ENCODE measurements at places on chromosomes 5 and 9. TPM values are rescaled to one million over a fixed set of nuclear protein-coding genes. Genes with fewer than 3 reads are reported as not detected.

Gene PCDHGA10
- total RNA-seq = 4.7 TPM

Gene SMIM32
- 0.13 TPM for total RNA-seq

Gene FAM169A
- 23.8 TPM for total RNA-seq

Gene RMND5B
- total RNA-seq = 25.5 TPM

Gene TLX3
- not detected for total RNA-seq

Gene RGS7BP
- total RNA-seq = 1.4 TPM

Gene ANKRD18B
- 14.7 TPM for total RNA-seq

GRCh38 chr9:130835441-130836298, 616 bp downstream of the ABL1 start:
- H3K27me3 ChIP-seq = no peaks in the 10 kb centered on the region
- peak overlapping the region; percentile 71 for H3K27ac ChIP-seq
- peak; percentile 87 for DNase-seq
- no peaks in the 10 kb centered on the region for H3K36me3 ChIP-seq

GRCh38 chr5:175728885-175729828, 71.3 kb downstream of the HRH2 start:
- H3K27me3 ChIP-seq = no peaks in the 10 kb centered on the region
- no peaks in the 10 kb centered on the region for H3K36me3 ChIP-seq
- peak; percentile 78 for DNase-seq
- peak overlapping the region; percentile 44 for H3K4me3 ChIP-seq
- no peaks in the 10 kb centered on the region for H3K4me1 ChIP-seq

GRCh38 chr5:28234356-28234968, 1196.1 kb upstream of the CDH9 start:
- no peak overlapping the region for H3K27ac ChIP-seq
- DNase-seq = no peak
- H3K36me3 ChIP-seq = no peaks in the 10 kb centered on the region
- no peak overlapping the region for H3K4me3 ChIP-seq

DNA sequence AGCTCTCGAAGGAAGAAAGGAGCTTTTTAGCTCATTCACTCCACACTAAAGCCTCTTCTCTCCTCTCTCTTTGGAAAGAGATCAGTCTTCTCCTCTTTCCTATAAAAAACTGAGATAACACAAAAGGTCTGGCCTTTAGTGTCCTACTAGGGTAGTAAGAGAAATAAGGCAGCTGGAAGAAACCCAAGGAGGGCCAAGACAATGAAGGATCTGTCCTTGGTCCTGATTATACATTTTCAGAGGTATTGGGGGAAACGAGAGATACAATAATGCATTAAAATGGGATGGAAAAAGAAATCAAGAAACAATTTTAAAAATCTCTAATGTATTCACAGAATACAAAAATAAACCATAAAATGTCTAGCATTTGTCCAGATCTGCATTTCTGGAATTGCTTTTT, 184.0 kb downstream of the SLF1 start:
- no peak overlapping the region for H3K27ac ChIP-seq
- peak; percentile 66 for DNase-seq
- no peaks in the 10 kb centered on the region for H3K4me1 ChIP-seq
- no peaks in the 10 kb centered on the region for H3K27me3 ChIP-seq
- no peak overlapping the region for H3K4me3 ChIP-seq

DNA sequence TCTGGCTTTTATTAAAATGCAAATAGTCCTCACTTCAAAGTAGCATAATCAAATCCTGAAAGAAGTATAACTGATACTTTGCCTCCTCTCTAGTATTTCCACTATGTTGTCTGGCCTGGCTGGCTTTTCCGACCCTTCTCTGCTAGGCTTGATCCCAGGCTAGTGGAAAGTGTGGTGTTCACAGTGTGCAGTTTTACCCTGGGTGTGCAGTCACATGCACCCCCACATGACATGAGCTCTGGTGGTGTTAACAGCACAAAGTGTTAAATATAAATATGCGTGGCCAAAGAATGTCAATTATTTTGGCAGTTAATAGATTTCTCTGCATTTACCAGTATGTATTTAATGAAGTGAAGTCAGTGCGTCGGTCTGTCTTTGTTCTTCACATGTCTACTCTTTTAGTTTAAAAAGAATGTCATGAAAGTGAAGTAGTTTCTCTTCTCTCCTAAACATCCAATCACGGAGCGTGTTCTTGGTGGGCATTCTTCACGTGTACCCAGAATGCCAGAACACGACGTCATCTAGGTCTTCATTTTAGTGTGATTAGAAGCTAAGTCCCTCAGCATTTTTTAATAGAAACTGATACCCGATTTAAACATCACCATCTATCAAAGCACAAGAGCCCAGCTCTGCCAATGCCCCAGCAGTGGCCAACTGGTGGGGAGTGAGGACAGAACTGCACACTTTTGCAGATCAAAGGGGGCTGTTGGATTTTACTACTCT, 286.4 kb downstream of the FANCC start:
- no peak overlapping the region for H3K4me3 ChIP-seq
- peaks cover 15% of the 10 kb centered on the region for H3K4me1 ChIP-seq

GRCh38 chr5:181224390-181225229, 1.5 kb downstream of the TRIM41 start:
- H3K4me1 ChIP-seq = peaks cover 7% of the 10 kb centered on the region
- H3K27me3 ChIP-seq = no peaks in the 10 kb centered on the region
- H3K27ac ChIP-seq = no peak overlapping the region
- no peak for DNase-seq
- H3K4me3 ChIP-seq = peak overlapping the region; percentile 100

DNA sequence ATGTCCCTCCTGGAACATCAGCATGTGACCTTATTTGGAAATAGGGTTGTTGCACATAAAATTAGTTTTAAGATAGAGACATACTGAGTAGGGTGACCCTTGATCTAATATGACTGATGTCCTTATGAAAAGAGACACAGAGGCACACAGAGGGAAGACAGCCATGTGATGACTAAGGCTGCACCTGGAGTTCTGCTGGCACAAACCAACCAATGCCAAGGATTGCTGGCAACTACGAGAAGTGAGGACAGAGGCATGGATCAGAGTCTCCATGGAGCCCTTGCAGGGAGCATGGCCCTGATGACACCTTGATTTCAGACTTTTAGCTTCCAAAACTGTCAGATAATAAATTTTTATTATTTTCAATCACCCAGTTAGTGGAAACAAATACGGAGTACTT, 101.9 kb downstream of the FBXL7 start:
- H3K27me3 ChIP-seq = no peaks in the 10 kb centered on the region
- H3K4me3 ChIP-seq = no peak overlapping the region
- H3K27ac ChIP-seq = no peak overlapping the region
- H3K4me1 ChIP-seq = peaks cover 19% of the 10 kb centered on the region
- DNase-seq = no peak
- no peaks in the 10 kb centered on the region for H3K36me3 ChIP-seq

DNA sequence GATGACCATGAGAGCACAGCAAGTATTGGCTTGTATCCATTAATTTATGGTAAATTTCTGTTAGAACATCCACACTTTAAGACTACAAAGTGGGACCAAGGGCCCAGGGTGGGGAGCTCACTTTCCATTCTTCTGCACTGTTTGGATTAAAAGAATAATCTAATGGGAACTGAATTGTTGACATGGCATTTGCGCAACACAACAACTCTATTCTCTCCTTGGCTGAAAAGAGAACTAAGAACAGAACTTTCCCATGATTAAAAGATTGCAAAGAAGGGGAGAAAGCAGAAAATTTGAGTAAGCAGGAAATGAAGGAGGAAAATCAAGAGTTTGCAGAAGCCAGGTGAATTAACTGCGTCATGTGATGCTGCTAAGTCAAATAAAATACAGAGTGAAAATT, 143.4 kb downstream of the HINT1 start:
- no peak overlapping the region for H3K4me3 ChIP-seq
- no peaks in the 10 kb centered on the region for H3K27me3 ChIP-seq
- no peak overlapping the region for H3K27ac ChIP-seq
- no peak for DNase-seq
- H3K36me3 ChIP-seq = no peaks in the 10 kb centered on the region

GRCh38 chr5:39758426-39758825, 333.6 kb upstream of the DAB2 start:
- no peaks in the 10 kb centered on the region for H3K4me1 ChIP-seq
- no peaks in the 10 kb centered on the region for H3K36me3 ChIP-seq
- no peak for DNase-seq
- no peaks in the 10 kb centered on the region for H3K27me3 ChIP-seq
- no peak overlapping the region for H3K27ac ChIP-seq

- DNase-seq = peak; percentile 15
- no peak overlapping the region for H3K4me3 ChIP-seq
- no peak overlapping the region for H3K27ac ChIP-seq
Measured at GRCh38 chr5:75616971-75617621, 5.8 kb downstream of the ANKDD1B start.

DNA sequence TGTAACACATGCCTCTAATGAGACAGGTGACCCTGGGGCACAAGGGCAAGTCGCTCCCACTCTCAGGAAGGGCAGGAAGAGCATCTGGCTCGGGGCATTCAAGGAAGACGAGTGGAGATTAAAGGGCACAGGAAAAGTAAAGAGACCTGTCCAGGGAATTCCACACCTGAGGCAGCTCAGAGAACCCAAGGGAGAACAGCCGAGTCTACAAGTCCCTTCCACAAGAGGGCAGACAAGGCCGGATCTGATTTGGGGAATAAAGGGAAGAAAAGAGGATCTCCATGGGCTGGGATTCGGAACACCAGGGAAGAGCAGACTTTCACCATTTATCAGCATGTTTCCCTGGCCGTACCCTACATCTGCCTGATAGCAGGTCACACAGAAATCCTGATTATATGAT, 28.1 kb downstream of the GPX3 start:
- no peak overlapping the region for H3K4me3 ChIP-seq
- peak; percentile 35 for DNase-seq
- H3K4me1 ChIP-seq = no peaks in the 10 kb centered on the region
- peaks cover 4% of the 10 kb centered on the region for H3K36me3 ChIP-seq
- H3K27me3 ChIP-seq = no peaks in the 10 kb centered on the region
- no peak overlapping the region for H3K27ac ChIP-seq

GRCh38 chr9:137007108-137007815, 10.9 kb upstream of the CLIC3 start:
- H3K4me3 ChIP-seq = no peak overlapping the region
- H3K27ac ChIP-seq = no peak overlapping the region
- no peaks in the 10 kb centered on the region for H3K27me3 ChIP-seq
- no peaks in the 10 kb centered on the region for H3K4me1 ChIP-seq
- DNase-seq = no peak
